ENCODE measurements at places on chromosomes 1 and 21.

GRCh38 chr1:147246044-147246690 is 3.7 kb downstream of the CHD1L start:
- DNase-seq: no peak

- DNase-seq: no peak
Observed at GRCh38 chr1:36834586-36834985, 199.7 kb downstream of the GRIK3 start.

DNA sequence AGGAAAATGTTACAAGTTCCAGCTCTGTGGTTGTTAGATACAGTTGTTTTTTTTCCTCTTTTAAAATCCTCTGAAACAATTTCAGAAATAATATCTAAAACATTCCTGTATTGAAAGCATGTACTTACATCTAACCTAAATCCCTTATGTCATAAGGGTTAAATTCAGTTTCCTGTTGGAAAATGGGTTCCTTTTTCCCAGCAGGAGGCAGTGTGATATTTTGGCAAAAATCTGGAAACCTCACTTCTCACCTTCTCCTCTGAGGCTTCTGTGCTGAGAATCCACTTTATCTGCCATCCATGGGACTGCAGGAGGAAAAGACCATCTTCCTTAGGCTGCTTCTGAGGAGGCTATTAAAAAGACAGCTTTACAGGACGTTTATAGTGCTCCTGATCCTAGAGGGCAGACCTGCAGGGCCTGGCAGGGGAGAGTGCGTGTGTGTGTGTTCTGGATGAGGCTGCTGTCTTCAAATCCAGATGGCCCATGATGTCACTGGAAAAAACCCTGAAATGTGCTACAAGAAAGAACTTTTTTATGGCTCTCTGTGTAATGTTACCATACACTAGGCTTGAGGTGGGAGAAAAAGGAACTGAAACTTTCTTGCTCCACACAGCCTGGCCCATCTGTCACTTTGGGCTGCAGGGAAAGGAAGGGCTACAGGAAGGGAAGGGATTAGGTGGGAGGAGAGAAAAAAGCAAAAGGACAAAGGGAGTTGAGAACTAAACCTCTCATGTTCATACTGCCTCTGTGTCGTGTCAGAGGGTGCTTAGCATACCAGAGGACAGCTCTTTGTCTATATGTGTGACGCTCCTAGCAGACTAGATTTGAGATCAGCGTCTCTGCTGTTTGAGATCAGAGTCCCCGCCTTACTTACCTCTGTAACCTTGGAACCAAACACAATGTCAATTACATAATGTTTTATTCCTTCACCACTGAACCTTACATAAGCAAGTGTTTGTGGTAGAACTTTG is 379.2 kb upstream of the SPAG17 start:
- no peak for DNase-seq

DNA sequence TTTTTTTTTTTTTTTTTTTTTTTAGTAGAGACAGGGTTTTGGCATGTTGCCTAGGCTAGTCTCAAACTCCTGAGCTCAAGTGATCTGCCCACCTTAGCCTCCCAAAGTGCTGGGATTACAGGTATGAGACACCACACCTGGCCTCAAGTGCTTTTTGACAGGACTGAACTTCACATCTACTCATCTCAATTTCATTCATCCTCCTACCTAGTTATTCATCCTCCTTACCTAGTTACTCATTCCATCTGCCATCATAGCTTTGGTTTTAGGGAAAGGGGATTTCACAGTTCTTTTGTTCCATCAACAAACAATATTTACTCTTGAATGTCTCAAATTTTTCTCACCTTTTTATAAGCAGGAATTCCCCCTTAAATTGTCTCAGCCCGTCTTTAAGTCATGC is 38.6 kb upstream of the RALGPS2 start:
- no peak for DNase-seq

GRCh38 chr1:154748405-154748775 is 121.7 kb downstream of the KCNN3 start:
- DNase-seq: no peak

- peak; percentile 9 for DNase-seq
Observed at GRCh38 chr1:111399792-111400610, 27.5 kb downstream of the OVGP1 start.

DNA sequence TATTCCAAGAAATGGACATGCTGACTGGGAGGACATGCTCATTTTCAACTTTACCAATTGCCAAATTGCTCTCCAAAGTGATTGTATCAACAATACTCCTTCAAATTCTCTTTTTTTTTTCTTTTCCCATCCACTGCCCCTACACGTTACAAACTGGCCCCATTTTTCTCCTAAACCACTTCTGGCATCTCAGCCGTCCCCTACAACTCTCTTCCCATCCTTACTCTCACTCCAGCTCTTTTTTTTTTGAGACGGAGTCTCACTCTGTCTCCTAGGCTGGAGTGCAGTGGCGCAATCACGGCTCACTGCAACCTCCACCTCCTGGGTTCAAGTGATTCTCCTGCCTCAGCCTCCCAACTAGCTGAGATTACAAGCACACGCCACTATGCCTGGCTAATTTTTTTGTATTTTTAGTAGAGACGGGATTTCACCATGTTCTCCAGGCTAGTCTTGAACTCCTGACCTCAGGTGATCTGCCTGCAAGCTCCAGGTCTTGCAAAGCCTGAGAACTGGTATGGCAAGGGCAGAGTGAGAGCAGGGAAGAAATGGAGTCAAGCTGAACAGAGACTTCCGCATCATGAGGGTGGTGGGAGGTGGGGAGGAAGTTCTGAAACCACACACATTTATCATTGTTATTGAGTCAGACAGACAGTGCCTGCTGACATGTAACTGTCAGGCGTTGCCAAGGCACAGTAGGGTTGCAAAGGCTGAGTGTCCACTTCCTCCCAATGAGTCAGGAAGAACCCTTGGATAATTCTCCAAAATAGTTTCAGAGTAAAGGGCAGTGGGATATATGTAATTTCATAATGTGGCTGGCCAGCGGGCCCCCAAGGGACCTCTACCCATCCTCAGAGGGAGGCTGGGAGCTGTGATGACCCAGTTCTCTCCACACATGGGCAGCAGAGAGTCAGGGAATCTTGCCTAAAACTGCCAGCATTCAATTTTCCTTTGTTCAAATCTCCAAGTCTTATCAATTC is 17.4 kb downstream of the CELA3A start:
- DNase-seq: no peak

DNA sequence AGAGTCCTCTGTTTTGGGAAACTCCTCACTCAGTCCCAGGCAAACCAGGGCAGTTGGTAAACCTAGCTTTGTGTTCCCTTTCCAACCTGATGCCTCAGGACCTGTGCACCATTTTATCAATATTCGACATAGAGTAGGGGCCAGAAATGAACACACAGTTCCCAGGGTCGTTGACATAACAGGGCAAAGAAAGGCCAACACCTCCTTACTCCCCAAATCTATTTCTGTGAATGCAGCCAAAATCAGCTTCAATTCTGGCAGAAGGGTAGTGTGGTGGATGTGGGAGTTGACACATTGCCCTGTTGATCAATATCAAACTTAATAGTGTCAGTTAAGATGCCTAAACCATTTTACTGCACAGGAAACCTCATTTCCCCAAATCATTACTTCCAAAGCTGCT is 104.6 kb upstream of the SPATA6 start:
- no peak for DNase-seq

DNA sequence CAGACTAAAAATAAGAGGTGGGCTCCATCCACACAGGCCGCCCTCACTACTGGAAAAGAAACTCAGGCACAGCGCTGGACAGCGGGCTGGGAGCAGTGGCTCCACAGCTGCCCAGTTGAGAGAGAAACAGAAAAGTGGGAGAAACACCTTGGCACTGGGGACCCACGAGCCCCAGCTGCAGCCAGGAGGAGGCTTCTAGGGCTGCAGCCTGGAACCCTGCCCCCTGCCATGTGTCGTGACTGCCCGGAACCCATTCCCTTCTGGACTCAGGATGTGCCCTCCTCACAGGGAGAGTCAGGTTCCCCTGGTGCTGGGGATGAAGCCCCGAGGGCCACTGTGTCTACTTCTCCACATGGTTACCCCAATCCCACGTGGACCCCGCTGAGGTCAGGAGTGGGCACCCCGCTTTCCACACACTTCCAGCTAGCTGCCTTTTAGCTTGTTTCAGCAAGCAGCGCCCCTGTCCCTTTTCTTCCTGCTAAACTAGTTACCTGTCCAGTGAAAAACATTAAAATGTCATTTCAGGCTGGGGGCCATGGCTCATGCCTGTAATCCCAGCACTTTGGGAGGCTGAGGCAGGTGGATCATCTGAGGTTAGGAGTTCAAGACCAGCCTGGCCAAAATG is 35.9 kb downstream of the PARP1 start:
- no peak for DNase-seq

GRCh38 chr1:173205146-173206051 is 1.7 kb downstream of the TNFSF4 start:
- no peak for DNase-seq

GRCh38 chr1:154157520-154158306 is 2.8 kb upstream of the NUP210L start:
- DNase-seq: no peak

DNA sequence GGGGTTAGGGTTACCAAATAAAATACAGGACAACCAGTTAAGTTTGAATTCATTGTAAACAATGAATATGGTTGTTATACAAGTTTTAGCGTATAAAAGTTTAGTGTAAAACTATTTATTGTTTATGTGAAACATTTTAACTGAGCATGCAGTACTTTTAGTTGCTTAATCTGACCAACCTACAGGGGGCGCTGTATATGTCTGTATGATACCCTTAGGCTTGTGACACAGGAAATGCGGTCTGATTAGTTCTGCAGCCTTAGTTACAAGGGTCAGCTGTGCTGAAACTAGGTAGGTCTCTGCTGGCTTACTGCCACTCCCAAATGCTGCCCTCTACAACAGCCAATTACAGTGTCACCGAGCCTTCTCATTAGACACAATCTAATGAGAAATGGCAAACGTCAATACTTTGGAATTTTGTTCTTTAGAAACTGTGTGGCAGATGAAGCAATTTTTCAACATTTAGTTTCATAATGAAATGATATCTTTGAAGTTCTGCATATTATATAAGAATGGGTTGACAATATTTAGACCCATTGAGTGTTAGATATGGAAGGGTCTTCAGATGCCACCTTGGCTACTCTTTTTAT is 56.2 kb downstream of the NTNG1 start:
- DNase-seq: no peak

DNA sequence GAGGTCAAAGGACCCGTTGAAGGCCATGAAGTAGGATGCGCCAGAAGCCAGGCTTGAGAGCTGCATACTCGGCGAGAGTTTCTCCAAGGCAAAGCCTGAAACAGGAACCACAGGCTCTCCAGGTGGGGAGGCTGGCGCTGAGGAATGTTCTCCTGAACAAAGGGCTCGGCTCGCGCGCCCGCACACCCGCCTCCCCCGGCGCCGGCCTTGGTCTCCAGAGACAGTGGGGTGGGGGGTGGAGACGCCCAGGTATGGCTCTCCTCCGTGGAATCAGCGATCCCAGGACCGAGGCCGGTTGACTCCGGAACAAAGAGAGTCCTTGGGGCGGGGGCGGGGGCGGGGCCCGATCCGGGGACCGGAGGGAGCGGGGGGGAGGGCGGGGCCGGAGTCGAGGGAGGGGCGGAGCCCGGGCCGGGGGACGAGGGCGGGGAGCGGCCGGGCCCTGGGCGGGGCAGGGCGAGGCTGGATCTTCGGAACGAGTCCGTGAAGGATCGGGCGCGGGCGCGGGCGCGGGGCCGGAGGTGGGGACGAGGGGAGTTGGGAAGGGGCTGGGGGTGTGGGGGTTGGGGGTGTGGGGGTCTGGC is 85.0 kb downstream of the NKAIN1 start:
- DNase-seq: peak; percentile 53

DNA sequence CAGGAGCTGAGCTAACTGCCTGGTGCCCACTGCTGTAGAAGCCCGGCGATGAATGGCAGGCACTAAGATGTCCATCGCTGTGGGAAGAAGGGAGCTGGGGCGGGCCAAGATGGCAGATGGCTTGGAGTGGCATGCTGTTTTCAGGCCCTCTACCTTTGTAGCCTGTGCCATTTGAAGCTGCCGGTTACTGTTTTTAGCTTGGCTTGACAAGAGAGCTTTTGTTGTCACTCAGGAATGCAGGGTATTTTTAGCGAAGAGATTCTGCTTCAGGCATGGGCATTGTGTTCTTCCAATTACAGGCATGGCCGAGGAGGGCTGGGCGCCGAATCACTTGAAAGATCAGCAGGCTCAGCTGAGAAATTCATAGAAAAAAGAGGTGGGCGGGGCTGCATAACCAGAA is 348.7 kb downstream of the RPS6KC1 start:
- no peak for DNase-seq

GRCh38 chr21:29568020-29568697 is 269.4 kb downstream of the BACH1 start:
- DNase-seq: no peak

- peak; percentile 65 for DNase-seq
Observed at GRCh38 chr1:179586107-179586823, 5.4 kb upstream of the TDRD5 start.

DNA sequence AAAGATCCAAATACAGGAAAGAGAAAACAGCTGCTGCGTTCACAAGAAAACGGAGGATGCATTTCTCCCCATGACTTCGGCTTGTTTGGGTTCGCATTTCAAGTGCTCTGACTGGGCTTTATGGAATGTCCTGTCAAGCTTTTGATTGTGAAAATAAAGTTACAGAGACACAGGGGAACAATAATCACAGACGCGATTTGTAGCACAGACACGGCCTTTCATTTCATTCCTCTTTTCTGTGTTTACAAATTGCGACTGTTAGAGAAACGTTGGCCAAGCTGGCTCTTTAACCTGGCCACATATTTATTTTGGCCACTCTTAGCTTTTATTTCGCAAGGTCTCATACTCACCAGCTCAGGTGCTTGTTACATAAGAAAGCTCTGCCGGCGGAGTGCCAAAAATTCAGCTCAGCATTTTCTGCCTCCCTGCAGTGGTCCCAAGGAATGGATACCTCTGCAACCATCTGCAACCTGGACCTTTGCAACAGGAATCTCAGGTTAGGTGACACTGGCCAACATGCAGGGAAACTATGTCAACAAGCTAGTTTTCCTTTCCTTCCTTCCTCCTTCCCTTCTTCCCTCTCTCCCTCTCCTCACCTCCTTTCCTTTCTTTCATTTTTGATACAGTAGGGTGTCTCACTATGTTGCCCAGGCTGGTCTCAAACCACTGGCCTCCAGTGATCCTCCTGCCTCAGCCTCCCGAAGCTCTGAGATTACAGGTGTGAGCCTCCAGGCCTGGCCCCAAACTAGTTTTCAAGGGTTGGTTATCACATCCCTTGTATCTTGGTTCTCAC is 58.2 kb upstream of the SLC45A1 start:
- no peak for DNase-seq

GRCh38 chr1:220954321-220955075 is 75.3 kb downstream of the HLX start:
- no peak for DNase-seq

DNA sequence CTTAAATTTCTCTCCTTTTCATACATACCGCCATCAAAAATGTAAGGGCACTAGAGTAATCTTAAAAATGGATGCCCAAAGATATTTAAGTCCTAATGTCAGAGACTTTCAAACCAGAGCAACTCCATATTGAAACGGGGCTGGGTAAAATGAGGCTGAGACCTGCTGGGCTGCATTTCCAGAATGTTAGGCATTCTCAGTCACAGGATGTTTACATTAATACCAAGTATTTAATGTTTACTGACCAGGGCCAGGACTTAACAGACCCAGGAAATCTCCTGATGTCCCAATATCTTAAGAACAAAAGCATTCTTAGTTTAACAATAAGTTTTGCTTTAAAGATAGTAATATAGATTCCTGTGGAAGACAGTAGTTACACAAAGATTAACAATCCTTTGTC is 563.9 kb upstream of the BEND5 start:
- no peak for DNase-seq

Data from SHP77 treated with DMSO at 0.1 percent for 48 hours (cell line).